ENCODE measurements at places on chromosomes 2 and 18. TPM values are rescaled to one million over a fixed set of nuclear protein-coding genes. Genes with fewer than 3 reads are reported as not detected.
A peak's percentile ranks its signal among the peaks of the same experiment; 100 is the strongest.

Gene SP140
- polyA plus RNA-seq = 1.1 TPM

GRCh38 chr18:60693426-60693825 lies 320.9 kb upstream of the MC4R start:
- DNase-seq = no peak

Gene PLB1
- polyA plus RNA-seq = 3.8 TPM

Gene TEKT4
- polyA plus RNA-seq = not detected

GRCh38 chr18:38654946-38655345 lies 1089.3 kb upstream of the CELF4 start:
- DNase-seq = no peak

DNA sequence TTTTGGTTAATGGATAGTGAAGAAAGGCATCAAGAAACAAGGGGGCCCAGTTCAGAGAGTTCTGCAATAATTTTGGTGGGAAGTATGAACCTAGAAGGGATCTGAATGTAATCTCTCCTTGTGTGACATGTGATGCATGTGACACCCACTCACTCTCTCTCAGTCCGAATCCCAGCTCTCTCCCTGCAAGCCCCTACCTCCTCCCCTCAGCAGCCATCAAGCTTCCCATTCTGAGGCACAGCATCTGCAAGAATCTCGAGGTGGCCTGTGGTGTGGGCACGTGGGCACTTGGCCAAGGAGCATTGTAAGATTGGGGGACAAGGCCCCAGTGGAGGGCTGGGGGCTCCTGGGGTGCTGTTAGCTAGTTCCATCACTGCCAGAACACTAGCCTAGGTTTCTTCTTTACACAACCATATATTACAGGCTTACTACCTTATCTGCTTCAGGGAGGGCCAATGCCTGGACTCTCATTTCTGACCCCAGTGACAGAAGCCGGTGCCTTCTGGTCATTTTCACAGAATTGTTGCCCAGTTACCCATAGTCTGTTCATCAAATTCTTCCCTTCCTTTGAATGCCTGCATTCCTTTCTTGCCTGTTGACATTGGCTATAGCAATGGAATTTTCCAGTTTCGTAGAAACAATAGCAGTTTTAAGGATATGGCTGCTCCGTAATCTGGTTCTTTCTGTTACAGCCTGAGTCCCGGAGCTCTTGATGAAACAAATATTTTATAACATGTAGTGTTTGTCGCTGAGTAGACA lies 13.3 kb upstream of the LCLAT1 start:
- no peak for DNase-seq

DNA sequence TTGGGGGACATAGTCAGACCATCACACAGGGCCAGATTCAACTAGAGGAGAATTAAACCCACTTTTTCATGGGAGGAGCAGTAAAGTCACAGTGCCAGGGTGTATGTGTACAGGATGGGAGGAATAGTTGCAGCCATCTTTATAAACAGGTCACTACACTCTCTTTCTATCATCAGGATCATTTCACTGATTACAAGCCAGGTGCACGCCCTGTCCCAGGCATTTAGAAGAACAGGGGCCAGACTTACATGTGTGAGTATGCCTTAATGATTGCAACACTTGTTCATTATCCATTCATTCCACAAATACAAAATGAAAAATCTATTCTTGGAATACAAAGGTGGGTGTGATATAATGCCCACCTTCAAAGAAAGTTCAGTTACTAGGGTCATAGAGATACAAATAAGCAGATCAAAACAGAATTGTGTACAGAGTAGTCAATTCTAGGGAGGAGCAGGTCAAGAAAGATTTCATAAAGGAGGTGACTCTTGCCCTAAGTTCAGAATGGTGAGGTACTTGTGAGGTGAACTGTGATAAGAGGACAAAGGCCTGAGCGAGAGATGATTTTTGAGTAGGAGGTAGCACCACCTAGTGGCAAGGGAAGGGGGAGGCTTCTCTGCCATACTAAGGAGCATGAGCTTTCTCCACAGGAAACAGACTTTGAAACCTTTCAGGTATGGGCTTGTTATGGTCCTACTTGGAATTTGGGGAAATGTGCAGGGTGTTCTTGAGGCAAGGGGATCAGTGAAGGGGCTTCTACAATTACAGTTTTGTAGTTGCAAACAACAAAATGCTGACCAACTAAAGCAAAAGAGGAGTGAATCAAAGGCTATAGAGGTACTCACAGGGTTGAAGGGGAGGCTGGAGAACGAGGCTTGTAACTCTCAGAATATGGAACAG lies 156.3 kb downstream of the SUCLG1 start:
- DNase-seq = peak; percentile 85

- DNase-seq = peak; percentile 9
These were observed 127.3 kb upstream of the GPC1 start for GRCh38 chr2:240308111-240308651.

GRCh38 chr2:73716543-73717250 lies 20.4 kb downstream of the TPRKB start:
- DNase-seq = no peak

Gene C2orf72
- 7.3 TPM for polyA plus RNA-seq

DNA sequence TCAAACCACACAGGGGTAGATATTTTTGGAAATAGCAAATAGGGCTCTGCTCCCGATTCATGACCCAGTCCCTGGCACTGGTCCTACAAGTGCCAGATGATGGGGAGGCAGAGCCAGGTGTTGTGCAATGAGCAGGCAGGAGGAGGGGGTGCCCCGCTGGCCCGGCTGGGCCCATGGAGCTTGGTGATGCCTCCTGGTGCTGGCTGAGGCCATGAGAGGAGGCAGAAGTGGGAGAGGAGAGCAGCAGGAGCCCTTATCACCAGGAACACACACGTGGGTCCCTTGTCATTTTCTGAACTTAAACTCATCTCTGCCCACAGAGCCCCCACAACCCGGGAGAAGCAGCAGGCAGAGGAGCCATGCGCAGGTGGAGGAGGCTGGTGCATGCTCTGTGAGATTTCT lies 90.5 kb upstream of the MAPK4 start:
- no peak for DNase-seq

DNA sequence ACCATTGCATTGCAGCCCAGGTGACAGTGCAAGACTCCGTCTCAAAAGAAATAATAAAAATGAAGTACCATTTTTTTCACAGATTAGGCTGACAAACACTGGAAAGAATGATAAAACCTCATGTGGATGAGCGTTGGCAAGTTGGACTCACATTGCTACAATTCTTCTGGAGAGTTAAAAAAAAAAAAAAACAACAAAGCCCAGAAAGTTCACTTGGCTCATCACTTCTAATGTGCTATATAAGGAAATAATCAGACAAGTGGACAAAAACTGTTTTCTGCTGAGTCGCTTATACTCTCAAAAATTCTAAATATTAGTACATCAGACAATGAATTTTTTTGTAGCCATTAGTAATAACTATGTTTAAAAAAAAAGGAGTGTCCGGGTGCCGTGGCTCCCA lies 38.4 kb downstream of the PKP4 start:
- no peak for DNase-seq

DNA sequence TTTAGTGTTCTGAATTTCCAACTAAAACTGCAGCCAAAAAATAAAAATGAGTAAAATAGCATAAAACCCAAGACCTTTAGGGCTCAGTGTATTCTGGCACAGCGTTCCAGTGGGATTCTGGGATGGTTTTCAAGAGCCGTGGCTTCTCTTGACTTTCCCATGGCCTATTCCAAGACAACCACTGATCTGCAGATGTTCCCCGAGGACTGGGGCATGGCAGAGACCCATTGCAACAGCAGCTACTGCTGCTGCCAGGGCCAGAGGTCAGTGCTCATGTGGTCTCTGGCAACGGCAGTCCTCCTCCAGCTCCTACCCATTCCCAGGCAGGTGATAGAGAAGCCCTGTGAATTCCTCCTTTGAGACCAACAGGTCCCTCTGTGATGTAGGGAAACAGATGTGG lies 26.8 kb downstream of the TNP1 start:
- DNase-seq = no peak

Gene ALLC
- polyA plus RNA-seq = not detected

Gene ERMN
- polyA plus RNA-seq = 0.43 TPM

Gene NTSR2
- not detected for polyA plus RNA-seq

- no peak for DNase-seq
These were observed 4.8 kb upstream of the PARD6G start for GRCh38 chr18:80252136-80252535.

Gene CCDC102B
- 14.5 TPM for polyA plus RNA-seq

DNA sequence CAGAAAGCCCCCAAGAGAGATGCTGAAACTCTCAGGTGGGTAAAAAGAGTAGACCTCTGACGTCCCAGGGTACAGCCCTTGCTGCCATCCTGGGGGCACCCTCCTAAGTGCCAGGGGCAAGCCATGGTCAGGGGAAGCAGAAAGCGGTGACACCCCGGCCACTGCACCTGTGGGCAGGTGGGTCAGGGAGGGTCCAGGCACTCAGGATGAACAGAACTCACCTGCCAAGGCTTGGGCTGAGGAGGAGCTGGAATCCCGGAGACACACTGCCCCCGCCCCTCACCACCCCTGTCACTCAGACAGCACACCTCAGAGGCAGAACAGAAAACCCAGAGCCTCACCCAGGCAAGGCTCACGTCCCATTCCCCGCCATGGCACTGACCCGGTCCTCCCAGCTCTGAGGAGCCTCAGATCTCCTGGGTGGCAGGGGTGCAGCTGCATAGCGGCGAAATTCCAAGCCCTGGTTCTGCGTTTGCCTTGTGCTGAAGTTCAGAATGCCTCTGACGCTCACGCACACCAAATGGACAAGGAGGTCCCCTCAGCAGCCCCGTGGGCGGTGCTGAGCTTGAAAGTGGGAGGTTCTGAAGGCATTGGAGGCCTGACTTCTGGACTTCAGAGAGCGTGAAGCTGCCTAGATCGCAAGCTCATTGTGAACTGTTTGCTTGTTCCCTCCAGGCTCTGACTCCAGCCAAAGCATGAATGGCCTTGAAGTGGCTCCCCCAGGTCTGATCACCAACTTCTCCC lies 4.3 kb downstream of the GPR17 start:
- DNase-seq = no peak

Gene CYP27C1
- polyA plus RNA-seq = 0.31 TPM

GRCh38 chr2:65550246-65550645 lies 117.8 kb upstream of the SPRED2 start:
- no peak for DNase-seq

Gene CYRIA
- polyA plus RNA-seq = 3.2 TPM

- no peak for DNase-seq
These were observed 17.6 kb upstream of the USP40 start for GRCh38 chr2:233584210-233584609.

DNA sequence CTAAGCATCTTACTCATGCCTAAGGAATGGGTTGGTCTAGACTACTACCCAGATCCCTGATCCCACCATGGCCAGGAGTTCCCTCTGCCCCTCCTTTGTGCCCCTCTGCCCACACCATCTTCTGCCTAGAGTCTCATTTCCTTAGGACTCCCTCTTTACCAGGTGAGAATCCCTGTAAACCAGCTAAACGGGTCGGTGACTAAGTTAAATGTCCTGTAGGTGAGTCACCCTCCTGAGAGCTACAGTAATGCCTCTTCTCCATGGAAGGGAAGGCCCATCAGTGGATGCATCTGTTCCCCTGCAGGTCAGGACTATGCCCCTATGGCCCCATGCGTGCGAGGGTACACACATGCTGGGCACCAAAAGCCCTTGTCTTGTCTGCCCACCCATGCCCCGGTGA lies 25.4 kb downstream of the PTGR3 start:
- no peak for DNase-seq

DNA sequence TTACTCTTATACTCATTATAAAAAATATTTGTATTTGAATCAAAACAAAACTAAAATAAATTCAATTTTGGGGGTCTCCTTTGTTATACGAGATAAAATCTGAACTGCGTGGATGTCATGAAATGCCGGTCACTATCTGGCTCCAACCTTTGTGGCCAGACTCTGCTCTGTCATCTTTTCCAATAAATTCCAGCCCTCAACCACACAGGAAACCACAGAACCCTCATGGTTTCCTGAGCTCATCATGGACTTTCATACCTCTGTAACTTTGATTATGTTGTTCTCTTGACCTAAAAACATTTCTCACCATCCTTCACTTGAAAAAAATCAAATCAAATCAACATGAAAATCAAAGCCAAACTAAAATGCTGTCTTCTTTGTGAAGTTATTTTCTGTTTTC lies 724.7 kb downstream of the METTL4 start:
- DNase-seq = no peak

Gene MAPK4
- 1.4 TPM for polyA plus RNA-seq

DNA sequence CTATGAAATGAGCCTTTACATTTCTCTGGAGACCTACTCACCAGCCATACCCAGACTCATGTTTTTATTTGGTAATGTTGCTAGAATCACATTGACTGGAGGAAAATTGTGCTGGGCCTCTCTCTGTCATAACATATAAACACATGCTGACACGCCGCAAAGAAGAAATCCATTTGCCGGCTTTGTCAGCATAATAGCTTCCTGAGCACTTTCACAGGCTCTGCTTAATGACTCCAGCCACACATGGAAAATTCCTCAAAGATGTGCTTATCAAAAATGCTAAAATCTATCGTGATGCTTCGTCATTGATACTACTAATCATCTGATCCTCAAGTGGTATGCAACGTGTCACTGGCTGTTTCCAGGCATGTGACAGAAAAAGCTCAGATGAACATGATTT lies 63.1 kb downstream of the RND3 start:
- no peak for DNase-seq

GRCh38 chr2:148568597-148568996 lies 76.0 kb upstream of the EPC2 start:
- no peak for DNase-seq

- peak; percentile 62 for DNase-seq
These were observed 114.8 kb upstream of the PTPRM start for GRCh38 chr18:7452331-7452730.

DNA sequence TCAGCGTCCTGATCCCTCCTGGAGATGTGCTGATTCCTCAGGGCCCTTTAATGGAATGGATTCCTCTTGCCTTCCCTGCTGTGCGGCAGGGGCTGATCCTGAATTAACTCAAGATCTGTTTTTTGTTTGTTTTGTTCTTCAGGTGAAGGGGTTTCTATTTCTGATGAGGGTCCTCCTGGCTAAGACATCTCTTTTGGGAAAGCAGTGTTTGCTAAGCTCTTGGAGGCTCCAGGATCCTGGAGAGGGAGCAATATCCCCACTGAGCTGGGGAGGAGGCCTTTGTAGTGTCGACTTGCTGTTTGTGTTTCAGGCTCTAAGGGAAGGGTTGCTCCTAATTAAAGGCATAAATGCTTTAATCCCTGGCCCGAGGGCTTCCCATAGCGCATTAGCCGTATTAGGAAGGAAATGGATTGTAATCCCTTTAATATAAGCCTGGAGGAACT lies 65.3 kb upstream of the FOXI3 start:
- no peak for DNase-seq

GRCh38 chr2:217834057-217834620 lies 168.7 kb downstream of the TNS1 start:
- DNase-seq = no peak

GRCh38 chr2:160868891-160869290 lies 291.3 kb upstream of the TANK start:
- DNase-seq = no peak

DNA sequence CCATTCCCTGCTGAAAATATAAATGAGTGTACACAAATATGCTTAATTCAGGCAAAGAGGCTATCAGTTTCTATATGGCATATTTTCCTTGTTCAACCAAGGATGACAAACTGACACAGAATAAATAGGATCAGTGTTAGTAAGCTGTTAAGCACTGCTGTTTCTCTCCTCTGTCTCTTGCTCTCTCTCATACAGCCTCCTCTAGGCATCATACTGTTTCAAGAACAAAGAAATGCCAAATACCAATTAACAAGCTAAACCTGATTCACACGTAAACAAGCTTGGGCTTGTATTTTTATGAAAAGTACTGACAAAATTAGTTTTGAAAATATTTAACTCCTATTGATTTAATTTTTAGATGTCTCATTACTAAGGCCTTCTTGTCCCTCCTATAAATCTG lies 1027.2 kb upstream of the ACVR2A start:
- no peak for DNase-seq

Gene RASGRP3
- polyA plus RNA-seq = 6.3 TPM

Gene REG3G
- polyA plus RNA-seq = 0.40 TPM

Gene ANKRD29
- polyA plus RNA-seq = 13.2 TPM

Gene CFC1
- 10.9 TPM for polyA plus RNA-seq

All from stomach (tissue), 19 donors.